ENCODE measurements at places on chromosomes 7 and 10. TPM values are rescaled to one million over a fixed set of nuclear protein-coding genes. Genes with fewer than 3 reads are reported as not detected.

The GET4 gene
- 58.7 TPM for total RNA-seq

The SUN3 gene
- not detected for total RNA-seq

DNA sequence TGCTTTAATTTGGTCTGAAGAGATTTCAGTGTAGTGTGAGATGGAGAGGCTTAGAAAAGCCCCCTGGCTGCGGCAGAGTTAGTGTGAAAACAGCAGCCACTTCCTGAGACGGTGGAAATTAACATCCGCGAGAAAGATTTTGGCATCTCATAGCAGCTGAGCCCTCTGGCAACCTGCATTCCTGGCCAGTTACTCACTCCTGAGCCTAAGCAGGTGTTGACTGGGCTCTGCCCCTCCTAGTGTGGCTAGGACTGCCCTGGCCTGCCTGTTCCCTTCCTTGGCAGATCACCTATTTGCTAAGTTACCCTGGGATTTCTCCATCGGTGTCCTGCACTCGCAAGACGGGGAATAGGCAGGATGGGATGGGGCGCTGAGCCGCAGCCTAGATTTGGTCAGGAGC, 57.6 kb upstream of the LMTK2 start:
- no peak for DNase-seq

The PDE1C gene
- total RNA-seq = 1.0 TPM

The PCDH15 gene
- 1.1 TPM for total RNA-seq

DNA sequence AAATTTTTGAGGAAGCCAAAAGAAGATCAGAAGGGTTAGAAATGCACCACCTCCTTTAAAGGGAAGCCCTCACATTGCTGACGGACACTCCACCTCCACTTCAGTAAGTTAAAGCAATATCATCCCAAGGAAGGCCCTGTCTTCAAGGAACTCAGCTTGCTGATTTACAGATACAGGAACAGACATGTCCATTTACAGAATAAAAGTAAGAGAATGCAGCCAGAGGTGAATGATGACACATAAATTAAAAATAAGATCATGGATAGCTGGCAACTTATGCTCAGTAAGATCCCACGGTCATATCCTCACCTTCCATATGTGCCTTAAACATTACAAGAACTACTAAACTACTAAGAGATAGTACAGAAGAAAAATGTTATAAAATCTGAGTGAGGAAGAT, 20.4 kb downstream of the GRB10 start:
- no peak for DNase-seq

DNA sequence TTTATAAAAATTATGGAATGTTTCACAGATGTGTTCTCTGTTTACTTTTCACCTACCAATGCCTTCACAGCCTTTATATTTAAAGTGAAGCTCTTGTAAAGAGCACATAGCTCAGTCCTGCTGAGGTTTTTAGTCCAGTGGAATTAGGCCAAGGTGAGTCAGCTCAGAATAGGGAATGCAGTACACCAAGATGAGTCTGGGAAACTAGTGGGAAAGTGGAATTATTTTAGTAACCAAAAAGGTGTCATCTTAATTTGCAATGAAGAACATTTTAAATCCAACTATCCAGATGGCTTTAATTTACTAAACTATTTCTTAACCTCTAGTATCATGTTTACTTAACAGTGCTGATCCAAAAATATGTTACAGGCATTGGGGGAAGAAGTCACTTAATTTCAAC, 236.3 kb upstream of the CTBP2 start:
- no peak for DNase-seq

DNA sequence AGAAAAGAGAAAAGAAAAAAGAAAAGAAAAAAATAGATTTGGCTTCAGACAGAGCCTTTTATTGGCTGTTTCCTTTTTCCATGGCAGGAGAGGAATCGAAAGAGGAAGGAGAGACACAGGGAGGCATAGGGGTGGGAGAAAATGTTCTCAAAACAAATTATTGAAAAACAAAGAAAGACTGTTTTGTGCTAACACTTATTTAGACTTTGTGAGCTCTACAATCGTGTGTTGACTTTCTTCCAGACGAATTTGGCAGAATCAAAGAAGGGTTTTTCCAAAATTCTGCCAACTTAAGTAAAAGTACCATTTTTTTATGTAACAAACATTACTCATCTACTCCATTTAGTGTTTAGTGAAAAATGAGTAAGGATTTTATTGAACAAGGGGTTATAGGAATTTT, 982.2 kb downstream of the REEP3 start:
- no peak for DNase-seq

GRCh38 chr10:97505152-97505551, 6.4 kb downstream of the UBTD1 start:
- no peak for DNase-seq

DNA sequence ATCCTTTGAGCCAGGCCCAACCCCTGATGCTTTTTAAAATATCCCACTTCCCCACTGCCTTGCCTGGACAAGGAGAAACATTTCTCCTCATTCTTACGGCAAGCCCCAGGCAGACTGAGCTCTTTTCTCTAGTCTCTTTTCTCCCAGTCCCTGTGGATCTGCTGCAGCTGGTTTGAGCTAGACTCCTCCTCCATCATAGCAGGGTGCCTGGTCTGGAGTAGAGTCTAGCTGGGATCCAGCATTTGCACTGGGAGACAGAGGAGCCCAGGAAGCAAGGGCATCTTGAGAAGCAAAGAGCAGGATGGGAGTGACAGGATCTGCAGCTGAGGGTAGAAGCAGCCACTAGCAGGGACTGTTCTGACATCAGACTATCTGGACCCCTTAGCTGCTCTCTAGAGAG, 562.3 kb upstream of the COBL start:
- DNase-seq = no peak

The NRCAM gene
- total RNA-seq = 19.9 TPM

The ITPRID1 gene
- 3.1 TPM for total RNA-seq

The CDHR1 gene
- 0.31 TPM for total RNA-seq

DNA sequence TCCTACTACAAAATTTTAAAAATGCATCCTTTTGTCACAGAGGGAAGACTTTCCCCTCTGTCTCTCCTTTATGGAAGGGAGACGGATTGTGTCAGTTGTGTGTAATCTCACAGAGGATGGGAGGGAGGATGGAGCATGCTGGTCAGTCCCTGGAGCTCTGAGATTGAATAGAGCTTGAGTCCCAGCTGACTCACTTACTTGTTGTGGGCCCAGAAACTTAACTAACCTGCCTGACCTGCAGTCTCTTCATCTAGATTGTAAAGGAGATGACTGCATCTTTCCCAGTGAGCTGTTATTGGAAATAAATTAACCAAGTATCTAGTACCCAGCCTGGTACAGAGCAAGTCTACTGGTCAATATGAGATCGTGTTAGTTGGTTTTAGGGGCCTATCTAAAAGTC, 77.9 kb upstream of the ADO start:
- DNase-seq = no peak

GRCh38 chr7:151378496-151379192, 31.2 kb downstream of the WDR86 start:
- no peak for DNase-seq

DNA sequence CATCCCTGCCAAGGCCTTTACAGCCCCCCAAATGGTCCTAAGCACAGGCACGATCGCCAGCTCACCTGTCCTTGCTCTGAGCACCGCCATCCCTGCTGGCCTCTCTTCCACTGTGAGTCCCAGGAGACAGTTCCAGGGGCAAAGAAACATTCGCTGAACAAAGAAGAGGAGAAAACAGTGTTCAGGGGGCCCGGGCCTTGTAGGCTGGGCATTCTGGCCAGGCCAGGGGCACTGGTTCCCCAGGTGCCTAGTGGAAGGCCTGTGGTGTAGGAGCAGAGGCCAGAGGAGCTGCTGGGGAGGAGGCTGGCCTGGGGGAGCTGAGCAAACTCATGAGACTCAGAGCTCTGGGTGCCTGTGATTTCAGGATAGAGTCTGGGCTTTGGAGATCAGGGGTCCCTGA, 22.6 kb downstream of the AQP1 start:
- DNase-seq = no peak

The LRRN3 gene
- 1.7 TPM for total RNA-seq

DNA sequence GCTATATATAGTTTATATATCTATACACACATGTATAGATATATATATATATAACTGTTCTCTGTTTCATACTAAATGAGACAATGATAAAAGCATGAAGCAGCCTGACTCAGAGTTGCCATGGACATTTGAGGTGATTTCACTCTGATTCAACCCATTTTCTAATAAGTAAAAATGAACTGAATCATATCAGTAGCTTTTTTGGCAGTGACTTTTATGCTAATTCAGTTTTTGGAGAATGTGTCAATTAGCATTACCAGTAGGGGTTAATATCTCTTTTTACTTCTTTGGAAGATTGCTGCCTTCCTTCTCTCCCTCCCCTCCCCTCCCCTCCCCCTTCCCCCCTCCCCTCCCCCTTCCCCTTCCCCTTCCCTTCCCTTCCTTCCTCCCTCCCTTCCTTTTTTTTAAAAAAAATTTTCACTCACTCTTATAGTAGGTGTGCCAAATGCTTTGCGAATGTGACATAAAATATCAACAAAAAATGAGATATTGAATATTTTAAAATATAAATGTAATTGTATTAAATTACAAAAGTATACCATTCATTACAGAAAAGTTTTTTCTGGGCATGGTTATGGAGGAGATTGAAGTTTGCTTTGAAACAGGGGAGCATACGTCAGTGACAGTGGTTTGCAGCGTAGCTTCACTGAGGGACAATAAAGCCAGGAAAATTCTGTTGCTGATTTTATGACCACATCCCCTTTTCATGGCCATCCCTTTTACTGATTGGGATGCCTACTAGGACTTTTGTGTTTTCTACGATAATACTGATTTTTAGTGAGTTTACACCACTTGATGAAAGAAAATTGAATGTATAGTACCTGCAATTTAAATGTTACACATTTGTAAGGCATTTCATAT, 64.0 kb upstream of the KLF6 start:
- no peak for DNase-seq

GRCh38 chr7:149444287-149444686, 16.6 kb downstream of the ZNF777 start:
- DNase-seq = no peak

DNA sequence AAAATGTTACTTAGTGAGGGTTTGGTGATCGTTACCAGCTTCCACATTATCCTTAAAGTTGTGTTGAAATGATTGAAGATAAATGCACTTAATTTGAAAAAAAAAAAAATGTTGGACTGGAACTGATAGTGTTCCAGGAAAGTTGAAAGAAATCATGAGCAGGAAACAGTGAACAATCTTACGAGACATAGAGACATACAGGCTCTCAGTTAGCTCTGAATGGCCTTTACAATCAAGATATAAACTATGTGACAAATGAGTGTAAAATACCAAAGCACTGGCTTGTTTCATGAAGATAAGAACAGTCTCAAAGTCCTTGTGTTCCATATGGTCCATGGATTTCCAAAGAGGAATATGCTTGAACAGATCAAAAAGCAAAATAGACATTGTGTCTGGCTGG, 430.1 kb upstream of the ETV1 start:
- DNase-seq = no peak

- peak; percentile 52 for DNase-seq
These were observed 3.8 kb upstream of the GTF2IRD1 start for GRCh38 chr7:74449809-74450397.

GRCh38 chr10:51918440-51918839, 219.0 kb upstream of the CSTF2T start:
- no peak for DNase-seq

GRCh38 chr7:5278766-5279165, 4.0 kb upstream of the SLC29A4 start:
- DNase-seq = no peak

The SRRM3 gene
- 2.5 TPM for total RNA-seq

The HOXA3 gene
- 85.5 TPM for total RNA-seq

The TPK1 gene
- total RNA-seq = 2.5 TPM

DNA sequence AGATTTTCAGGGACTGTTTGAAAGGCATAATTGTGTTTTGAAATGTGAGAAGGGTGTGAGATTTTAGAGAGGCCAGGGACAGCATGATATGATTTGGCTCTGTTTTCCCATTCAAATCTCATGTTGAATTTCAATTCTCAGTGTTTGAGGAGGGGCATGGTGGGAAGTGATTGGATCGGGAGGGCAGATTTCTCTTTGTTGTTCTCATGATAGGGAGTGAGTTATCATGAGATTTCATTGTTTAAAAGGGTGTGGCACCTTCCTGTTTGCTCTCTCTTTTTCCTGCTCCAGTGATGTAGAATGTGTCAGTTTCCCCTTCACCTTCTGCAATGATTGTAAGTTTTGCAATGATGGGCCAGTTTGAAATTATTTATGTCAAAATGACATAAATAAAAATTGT, 113.0 kb upstream of the PCDH15 start:
- DNase-seq = no peak

DNA sequence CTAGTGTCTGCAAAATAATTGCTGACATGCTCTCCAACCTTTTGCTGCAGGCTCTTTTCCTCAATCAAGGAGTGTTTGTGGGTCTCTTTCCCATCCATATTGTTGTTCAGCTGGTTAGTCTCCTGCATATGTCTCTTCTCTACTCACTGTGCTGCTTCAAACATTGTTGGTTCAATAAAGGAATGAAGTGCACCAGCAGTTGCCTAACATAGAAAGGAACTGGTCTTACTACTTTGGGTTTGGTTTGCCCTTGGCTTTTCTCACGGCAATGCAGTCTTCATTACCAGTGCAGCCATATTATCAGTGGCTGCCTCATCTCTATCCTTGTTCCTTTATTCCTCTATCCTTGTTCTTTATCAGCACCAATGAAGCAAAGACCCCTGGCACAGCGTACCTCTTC, 169.7 kb upstream of the TPK1 start:
- DNase-seq = no peak

The TET1 gene
- 36.2 TPM for total RNA-seq

- no peak for DNase-seq
These were observed 19.0 kb upstream of the CLDN3 start for GRCh38 chr7:73789051-73789450.

The MBL2 gene
- total RNA-seq = not detected

GRCh38 chr10:1063232-1063865, 7.2 kb downstream of the WDR37 start:
- DNase-seq = no peak

- no peak for DNase-seq
These were observed 6.3 kb downstream of the GHRHR start for GRCh38 chr7:30970074-30970473.

DNA sequence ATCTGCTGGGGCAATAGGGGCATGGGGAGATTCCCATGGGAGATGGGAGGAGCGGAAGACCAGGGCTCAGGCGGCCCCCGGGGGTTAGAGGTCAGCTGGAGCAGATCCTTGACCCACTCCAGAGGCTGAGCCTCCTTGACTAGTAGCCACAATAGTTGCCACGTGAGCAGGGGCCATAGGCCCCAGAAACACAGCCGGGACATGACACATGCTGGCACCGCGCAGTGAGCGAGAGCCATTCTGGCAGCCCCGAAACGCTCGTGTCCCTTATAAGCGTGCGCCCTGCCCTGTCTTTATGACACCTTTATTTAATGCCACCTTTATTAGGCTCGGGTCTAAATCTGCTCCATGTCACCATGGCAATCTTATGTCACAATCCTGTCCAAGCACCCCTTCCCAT, 11.0 kb upstream of the ACBD5 start:
- DNase-seq = no peak

- no peak for DNase-seq
These were observed 56.2 kb downstream of the HK1 start for GRCh38 chr10:69334302-69335062.
